Activated B cell treated with CpG ODN at 0.5 μM for 24 hours (primary cell): ENCODE measurements at places on chromosomes 2 and 18.

GRCh38 chr18:12608301-12608700, 49.6 kb downstream of the SPIRE1 start:
- no peak for DNase-seq

GRCh38 chr18:50790241-50790640, 29.6 kb downstream of the MRO start:
- DNase-seq: no peak

DNA sequence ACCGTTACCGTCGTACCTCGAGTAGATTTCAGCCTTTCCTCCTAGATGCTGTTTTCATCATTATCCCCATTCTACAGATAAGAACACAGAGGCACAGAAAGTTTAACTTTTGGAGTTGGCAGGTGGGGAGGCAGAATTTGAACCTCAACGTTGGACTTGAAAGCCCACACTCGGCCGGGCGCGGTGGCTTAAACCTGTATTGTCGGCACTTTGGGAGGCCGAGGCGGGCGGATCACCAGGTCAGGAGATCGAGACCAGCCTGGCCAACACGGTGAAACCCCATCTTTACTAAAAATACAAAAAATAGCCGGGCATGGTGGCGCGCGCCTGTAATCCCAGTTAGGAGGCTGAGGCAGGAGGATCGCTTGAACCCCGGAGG, 11.5 kb downstream of the CATIP start:
- DNase-seq: no peak

GRCh38 chr2:96116879-96117533, 635 bp upstream of the ADRA2B start:
- DNase-seq: peak; percentile 82

GRCh38 chr2:62999905-63000304, 50.7 kb upstream of the OTX1 start:
- DNase-seq: no peak

- no peak for DNase-seq
Observed at GRCh38 chr2:156522864-156523440, 86.8 kb downstream of the GPD2 start.

GRCh38 chr2:176729706-176730569, 460.7 kb downstream of the MTX2 start:
- no peak for DNase-seq

- DNase-seq: no peak
Observed at GRCh38 chr2:110101280-110101844, 14.3 kb downstream of the MALL start.

DNA sequence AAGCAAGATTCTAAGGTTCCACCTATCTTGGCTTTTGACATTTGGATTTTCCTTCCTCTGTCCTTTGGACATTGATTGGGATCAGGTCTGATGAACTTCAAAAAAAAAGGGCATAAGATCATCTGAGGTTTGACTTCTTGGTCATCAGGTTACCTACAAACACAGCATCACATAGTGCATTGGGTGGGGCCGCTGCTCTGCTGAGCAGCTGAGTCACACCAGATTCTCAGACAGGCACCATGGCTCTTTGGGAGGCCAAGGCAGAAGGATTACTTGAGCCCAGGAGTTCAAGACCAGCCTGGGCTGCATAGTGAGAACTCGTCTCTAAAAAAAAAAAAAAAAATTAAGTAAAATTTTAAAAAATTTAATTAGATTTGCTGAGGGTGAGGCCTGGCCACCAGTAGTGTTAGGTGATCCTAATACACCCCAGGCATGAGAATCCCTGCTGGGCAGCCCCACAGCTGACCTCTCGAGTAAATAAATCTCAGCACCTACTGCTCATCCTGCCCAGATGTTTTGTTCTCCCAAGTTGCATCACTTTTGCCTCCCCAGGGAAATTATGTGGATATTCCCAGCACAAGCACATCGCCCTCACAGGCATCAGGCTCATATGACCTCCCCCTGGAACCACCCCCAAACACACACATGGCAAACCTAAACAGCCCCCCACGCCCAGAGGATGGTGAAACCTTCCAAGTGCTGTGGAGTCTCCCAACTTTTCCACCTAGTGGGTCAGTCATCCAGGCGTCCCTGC, 5.3 kb downstream of the MLPH start:
- DNase-seq: no peak

- DNase-seq: no peak
Observed at GRCh38 chr2:207796585-207797350, 27.1 kb upstream of the FZD5 start.

DNA sequence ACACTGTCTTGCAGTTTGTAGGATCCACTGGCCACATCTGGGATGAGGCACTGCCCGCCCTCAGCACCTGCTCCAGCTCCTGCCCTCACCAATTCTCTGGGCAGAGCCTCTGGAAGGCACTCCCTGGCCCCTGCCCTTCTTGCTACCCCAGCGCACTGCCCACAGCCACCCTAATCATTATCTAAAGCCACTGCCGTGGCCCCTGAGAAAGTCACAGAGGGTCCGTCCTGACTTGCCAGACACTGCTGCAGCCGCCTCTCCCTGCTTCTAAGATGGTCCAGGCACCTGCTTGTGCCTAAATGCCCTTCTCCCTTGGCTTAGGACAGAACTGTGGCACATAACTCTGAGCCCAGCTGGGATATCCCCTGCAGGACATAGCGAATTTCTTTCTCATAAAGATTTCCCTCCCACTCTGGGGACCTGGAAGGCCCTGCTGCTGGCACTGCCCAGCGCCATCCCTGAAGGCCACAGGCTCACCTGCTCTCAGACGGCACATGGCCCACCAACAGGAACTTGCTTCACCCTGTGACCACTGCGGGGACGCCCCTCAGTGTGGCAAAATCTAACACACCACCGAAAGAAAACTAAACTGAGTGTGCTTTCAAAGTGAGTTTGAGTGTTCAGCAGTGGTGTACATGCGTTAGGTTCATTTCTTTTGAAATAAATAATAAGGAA, 244.9 kb downstream of the HDAC4 start:
- no peak for DNase-seq

DNA sequence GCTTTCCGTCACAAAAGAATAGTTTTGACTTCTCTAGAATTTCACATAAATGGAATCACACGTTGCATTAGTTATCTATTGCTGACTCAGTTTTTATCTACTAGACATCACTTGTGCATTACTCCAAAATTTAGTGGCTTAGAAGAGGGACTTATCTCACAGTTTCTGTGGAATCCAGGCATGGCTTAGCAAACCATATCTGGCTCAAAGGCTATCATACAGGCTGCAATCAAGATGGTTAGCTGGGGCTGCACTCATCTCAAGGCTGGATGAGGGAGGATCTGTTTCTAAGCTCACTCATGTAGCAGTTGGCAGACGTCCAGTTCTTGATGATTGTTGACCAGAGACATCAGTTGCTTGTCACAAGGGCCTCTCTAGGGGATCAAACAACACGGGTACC, 6.6 kb upstream of the DSC3 start:
- DNase-seq: no peak

DNA sequence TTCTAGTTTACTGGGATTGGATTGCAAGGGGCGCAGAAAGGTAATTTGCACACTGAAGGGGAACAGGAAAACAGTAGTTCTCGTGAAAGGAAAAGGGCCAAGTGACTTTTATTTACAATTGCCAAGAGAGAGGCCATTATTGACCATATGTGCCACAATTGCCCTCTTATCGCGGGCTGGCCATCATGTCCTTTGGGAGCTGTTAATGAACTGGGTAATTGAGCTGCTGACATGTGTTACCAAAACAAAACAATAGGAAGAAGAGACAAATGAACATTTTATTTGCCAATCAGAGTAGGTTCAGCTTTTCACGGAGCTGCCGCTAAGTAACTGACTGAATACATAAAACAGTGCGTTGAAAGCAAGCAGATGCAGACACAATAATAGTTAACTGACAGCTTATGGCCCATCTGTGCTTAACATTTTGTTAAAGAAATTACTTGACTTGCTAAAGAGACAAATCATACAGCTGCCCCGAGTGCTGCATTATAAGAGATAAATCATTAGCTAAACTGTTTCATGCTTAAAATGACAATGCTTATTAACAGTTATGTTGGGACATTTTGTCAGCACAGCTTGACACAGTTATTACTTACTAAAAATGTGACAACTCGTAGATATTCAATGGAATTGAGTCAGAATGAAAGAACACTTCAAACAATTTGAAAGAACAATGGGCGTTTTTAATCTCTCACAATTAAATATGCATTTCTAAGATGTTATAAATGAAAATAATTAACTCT, 57.5 kb downstream of the PAX3 start:
- DNase-seq: no peak

DNA sequence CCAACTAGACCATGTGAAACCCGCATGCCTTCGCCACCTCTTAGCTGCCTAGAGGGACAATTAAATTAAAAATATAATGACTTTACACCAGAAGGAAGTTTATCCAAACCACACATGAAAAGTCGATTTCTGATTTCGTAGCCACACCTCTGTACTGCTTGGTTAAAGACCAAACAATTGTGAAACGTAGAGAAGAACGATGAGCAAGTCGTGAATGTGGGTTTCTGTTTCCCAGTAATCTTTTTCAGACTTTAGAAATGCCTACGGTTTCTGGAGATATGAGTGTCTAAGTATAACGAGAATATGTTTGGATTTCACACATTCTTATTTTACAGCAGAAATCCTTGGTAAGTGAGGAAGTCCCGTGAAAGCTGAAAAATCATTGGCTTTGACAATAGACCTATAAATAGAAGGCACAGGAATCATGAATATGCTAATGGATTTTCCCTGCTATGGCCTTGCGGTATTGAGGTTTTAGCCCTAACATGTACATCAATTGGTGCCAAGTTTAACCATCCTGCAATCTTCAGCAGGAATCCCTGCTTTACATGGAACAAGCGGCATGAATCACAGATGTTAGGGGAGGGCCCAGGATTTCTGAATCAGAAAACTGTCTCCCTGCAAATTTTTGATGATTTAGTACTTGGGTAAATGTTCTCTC, 105.6 kb downstream of the TTC32 start:
- DNase-seq: no peak

GRCh38 chr18:7259475-7259874, 28.6 kb downstream of the LRRC30 start:
- DNase-seq: no peak

DNA sequence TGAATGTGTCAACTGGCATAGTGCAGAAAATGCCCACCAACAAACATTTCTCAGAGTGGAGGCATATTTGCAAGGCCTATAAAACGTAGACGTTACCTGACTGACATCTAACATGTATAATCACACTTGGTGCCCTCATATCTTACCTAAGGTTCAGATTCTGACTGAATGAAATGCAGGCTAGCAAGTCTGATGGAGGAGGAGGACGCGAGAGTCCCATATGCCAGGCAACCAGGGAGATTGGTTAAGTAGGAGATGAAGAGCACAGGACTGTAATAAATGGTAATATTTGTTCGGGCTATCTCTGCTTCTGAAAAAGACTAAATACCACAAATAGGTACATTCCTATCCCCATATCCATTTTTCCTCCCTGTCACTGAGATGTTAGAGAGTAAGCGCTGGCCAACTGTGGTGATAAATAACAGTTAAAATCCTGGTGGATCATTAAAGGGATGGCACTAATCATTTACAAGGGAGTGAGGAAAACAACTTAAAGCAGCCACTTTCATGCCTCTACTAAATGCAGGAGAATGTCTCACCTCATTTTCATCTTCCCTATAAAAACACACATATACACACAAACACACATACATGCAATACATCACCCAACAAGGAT, 217.2 kb downstream of the TMEM163 start:
- DNase-seq: no peak

GRCh38 chr2:145725876-145726275, 1206.0 kb upstream of the ZEB2 start:
- DNase-seq: no peak

DNA sequence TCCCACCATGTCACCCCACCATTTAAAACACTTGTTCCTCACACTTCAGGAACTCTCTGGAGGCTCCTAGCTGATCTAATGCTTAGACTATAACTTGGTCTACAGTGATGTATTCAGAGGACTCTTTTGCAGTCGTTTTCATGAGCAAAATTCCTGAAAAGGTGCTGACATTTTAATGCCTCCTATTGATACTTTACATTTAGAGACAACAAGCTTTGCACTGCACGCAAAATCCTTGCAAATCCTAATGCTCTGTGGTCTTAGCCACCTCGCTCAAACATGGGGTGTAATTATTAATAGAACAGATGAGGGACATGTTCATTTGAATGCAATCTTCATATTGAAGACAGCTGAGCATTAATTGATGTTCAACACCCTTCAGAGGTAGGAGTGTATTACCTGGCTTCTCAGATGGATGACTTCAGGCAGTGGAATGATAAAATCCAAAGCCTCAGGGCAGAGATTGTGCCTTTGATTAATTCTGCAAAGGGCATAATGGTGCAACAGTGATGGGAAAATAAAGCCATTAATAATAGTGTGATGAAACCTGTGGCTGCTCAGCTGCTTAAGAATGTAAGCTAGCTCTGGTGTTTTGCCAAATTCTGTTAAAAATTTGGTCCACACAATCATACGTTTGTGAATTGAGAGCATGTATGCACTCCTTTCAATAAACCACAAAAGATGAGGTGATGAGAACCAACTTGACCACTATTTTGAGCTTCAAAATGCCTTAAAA, 5.4 kb downstream of the CTAGE1 start:
- DNase-seq: no peak

- no peak for DNase-seq
Observed at GRCh38 chr2:18745431-18746272, 156.3 kb upstream of the NT5C1B start.

DNA sequence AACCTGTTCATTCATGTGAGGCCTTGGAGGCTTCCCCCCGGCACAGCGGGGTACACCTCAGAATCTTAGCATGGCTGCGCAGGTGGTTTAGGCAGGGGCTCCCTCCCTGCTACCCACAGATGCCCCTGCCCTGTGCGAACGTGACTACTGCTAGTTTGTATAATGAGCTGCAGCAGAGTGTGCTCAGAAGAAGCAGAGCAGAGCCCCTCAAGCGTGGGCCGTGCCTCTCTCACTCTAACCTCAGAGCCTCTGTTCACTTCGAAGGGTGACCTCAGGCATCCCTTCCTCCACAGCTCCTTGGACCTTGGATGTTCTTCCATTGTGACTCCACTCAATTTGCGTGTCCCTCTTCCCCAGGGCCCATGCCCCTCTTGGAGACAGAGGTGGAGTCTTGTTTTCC, 161.6 kb downstream of the CTIF start:
- DNase-seq: no peak

- DNase-seq: no peak
Observed at GRCh38 chr2:228493852-228494251, 312.4 kb upstream of the SPHKAP start.

- DNase-seq: no peak
Observed at GRCh38 chr2:76323381-76323780, 612.7 kb upstream of the GCFC2 start.

- DNase-seq: no peak
Observed at GRCh38 chr18:62165583-62165982, 21.3 kb downstream of the PIGN start.
